Mucosa of gallbladder (tissue), 1 donor: ENCODE measurements at places on chromosomes 1 and 21. TPM values are rescaled to one million over a fixed set of nuclear protein-coding genes. Genes with fewer than 3 reads are reported as not detected.

Gene AMY1C
- total RNA-seq, result not detected

Gene LRRN2
- 2.4 TPM for total RNA-seq

Gene UBIAD1
- total RNA-seq, result 10.2 TPM

Gene BLACAT1
- 0.81 TPM for total RNA-seq

Gene RHCE
- total RNA-seq, result 0.35 TPM

Gene CELA2A
- 1.8 TPM for total RNA-seq
